ENCODE measurements at places on chromosomes 3 and 15.

DNA sequence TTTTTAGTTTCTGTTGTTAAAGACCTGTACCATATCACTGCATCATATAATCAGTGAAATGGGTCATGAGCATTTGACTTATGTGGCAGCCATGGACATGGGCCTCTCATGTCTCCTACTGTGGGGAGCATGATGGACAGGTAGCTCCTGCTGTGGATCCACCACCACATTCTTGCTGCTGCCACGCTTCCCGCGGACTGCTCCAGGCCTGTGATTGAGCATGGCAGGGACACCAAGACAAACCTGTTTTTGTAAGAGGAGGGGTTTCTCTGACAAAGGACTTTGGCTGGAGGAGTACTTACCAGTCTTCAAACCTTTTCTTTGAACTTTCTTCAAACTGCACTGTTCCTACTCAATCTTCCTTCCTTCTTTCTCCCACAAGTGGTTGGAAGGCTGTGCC is 17.9 kb upstream of the P2RY14 start:
- no peak for DNase-seq

GRCh38 chr3:121659586-121659985 is 1.1 kb downstream of the HCLS1 start:
- DNase-seq: no peak

GRCh38 chr3:67946436-67946835 is 292.0 kb upstream of the SUCLG2 start:
- no peak for DNase-seq

GRCh38 chr3:124877674-124878073 is 9.5 kb downstream of the ITGB5 start:
- no peak for DNase-seq

- no peak for DNase-seq
Measured at GRCh38 chr3:134155446-134155845, 95.2 kb downstream of the RYK start.

DNA sequence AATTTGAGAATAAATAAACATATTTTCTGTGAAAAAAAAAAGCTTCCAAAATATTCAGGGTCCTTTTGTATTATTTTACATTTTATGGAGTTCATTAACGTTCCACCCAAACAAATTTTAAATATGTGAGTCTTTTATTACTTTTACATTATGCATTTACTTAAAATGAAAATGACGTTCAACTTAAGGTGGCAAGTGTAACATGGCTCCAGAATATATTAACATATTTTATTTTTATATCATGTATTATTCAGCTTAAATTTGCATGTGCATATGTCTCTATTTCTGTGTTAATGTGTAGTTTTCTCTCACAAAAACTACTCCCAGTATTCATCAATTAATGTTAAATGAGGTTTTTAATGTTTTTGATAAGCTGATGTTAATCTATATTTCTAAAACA is 243.6 kb upstream of the CNTN3 start:
- no peak for DNase-seq

GRCh38 chr15:42069025-42069424 is 25.3 kb downstream of the PLA2G4D start:
- no peak for DNase-seq

- DNase-seq: no peak
Measured at GRCh38 chr15:66840615-66841390, 138.8 kb downstream of the SMAD6 start.

DNA sequence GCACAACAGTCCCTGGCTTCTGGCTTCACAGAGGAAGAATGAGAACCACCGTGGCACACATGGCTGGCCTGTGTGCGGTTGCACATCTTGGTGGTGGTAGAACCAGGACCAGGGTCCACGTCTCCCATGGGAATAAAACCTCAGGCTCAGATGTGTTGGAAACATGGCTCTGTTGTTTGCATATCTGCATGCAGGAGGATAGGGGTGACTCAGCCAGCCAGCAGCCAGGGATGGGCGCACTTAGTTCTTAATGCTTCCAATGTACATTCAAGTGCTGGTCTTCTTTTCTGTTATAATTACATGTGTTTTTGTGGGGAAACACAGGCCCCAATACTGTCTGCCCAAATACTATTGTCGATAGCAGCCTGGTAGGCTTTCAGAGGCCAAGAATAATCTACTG is 35.8 kb upstream of the BCL2L10 start:
- DNase-seq: no peak

DNA sequence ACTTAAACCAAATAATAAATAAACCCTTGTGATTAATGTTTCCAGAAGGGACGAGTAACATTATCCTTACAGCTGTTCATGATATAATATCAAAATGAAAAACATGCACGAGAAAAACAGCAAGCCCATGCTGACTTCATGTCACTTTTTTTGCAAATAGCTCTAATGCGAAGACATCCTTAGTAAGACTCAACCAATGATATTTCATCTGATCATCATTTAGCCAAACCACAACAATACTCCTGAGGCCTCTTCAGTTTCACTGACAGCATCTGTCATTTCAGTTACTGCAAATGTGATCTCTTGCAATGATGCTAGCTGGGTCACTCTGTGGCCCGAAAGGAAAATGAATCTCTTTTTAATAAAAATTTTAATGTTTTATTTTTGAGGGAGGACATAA is 74.0 kb downstream of the POLR2M start:
- no peak for DNase-seq

GRCh38 chr3:184222521-184222920 is 6.9 kb upstream of the VWA5B2 start:
- DNase-seq: no peak

- DNase-seq: no peak
Measured at GRCh38 chr3:43330981-43331380, 44.6 kb downstream of the SNRK start.

- DNase-seq: no peak
Measured at GRCh38 chr3:148459931-148460513, 237.7 kb upstream of the AGTR1 start.

- no peak for DNase-seq
Measured at GRCh38 chr15:27928386-27928785, 170.7 kb downstream of the OCA2 start.

DNA sequence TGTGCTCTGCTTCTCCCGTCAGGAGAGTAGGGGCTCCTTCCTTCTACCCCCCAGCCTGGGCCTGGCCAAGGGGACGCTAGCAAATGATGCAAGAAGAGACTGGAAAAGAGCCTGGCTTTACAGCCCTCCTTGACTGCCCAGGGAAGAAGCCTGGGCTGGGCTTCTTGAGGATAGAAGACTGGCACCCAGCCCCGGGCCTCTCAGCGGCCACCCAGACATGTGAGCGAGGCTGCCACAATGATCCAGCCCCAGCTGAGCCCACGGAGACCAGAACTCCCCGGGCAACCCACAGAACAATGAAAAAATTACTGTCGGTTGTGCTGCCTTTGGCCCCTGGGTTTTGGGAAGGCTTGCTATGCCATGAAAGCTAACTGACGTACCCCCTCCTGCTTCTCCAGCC is 100.6 kb upstream of the PRR20G start:
- DNase-seq: no peak

DNA sequence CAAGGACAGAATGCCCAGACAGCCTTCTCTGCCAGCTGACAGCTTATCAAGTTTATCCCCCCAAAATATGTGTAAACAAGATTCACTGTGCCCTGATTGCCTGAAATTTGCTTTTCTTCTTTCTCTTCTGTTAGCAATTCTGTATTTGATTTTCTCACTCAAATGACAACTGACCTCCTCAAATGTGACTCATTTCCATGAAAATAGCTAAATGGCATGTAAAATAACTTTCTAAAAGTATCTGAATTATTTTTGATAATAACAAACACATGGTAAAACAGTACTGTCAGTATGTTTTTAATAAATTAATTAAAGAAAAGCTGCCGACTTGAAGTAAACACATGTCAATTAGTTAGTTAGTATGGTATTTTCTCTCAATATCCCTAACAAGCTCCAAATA is 202.3 kb upstream of the STAC start:
- DNase-seq: no peak

DNA sequence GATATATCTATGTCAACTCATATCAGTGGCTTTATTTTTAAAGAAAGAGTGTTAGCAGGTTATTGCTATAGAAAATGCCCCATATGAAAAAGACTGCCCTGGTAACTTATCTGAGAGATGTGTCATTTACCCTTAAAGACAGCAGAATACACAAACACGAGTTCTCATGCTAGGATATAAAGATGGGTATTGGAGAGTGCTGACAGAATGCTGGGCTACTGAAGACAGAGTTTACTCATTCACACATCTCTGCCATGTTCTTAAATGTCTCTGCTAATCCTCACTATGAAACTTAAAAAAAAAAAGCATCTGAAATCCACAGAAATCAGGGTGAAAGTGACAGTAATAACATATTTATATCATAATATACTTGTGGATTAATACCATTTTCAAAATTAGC is 126.7 kb downstream of the FOXP1 start:
- no peak for DNase-seq

GRCh38 chr3:3799173-3800079 is at the start of gene LRRN1:
LRRN1 (plus strand) TSS chr3:3799431; CDS start chr3:3844642, 45,211 bp downstream.
- DNase-seq: no peak

- no peak for DNase-seq
Measured at GRCh38 chr3:78287085-78287484, 1247.2 kb downstream of the ROBO2 start.

GRCh38 chr3:165526367-165526766 is 310.9 kb downstream of the BCHE start:
- no peak for DNase-seq

DNA sequence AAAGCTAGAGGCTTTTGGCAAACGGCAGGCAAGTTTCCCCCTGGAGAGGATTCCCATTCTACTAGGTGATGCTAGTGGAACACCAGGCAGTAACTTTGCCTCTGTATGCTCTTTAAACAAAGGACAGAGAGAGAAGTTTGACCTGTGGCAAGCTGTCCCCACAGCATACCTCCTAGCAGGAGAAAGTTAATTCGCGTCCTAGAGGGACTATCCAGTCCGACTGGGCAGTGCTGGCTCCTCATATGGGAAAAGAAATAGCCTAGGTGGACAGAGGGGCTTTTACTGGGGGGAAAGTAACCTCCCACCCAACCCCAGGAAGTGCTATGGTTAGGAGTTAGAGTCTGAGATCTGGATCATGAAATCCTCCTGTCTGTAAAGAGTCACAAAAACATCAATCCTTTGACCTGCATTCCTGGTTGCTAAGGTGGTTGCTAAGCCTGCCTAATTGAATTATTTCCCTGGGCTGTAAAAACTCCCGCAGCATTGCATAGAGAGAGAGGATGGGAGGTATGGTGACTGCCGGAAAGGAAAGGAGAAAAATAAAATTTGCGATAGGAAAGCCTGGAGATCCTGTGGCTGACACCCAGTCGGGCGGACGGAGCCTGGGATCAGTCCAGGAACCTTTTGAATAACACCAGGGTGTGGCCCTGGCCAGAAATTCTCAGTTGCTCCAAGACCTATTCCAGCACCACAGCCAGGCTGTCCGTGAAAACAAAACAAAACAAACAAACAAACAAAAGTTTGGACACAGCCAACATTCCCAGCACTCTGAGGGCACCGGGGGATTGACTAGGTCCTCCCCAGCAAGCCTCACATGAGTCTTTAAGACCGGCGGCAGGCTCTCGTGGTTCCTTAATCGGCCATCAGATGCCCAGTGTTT is 67.7 kb upstream of the ATP11B start:
- no peak for DNase-seq

DNA sequence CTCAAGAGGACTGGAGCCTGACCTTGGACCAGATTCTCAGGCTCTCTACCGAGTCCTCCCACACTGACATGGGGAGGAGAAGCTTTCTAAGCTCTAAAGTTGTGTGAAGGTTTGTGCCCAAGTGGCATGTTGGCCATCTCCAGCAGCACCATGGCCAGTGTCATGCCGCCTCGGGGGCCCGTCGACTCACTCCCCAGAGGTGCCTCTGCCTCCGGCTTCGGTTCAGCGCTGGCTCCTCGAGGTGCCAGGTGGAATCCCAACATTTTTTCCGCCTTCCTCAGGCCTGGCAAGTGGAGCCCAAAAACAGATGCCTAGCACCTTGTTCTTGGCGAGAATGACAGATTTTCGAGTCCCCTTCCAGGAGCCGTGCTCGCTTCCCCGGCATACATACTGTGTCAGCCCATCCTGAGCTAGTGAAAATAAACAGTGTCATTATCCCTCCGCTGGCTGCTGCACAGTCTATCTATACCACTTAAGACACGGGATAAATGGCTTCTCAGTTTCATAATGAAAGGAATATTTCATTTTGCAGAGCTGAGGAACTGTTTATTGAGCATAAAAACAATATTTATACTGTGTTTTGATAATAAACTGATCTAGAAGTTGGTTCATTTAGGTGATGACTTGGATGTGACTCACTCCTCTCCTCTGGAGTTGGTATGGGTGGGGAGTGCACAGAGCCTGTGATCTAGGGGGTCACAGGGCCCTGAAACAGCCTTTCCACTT is 328.5 kb upstream of the TLE3 start:
- no peak for DNase-seq

GRCh38 chr15:44468709-44469385 is 41.4 kb downstream of the CTDSPL2 start:
- DNase-seq: peak; percentile 31

DNA sequence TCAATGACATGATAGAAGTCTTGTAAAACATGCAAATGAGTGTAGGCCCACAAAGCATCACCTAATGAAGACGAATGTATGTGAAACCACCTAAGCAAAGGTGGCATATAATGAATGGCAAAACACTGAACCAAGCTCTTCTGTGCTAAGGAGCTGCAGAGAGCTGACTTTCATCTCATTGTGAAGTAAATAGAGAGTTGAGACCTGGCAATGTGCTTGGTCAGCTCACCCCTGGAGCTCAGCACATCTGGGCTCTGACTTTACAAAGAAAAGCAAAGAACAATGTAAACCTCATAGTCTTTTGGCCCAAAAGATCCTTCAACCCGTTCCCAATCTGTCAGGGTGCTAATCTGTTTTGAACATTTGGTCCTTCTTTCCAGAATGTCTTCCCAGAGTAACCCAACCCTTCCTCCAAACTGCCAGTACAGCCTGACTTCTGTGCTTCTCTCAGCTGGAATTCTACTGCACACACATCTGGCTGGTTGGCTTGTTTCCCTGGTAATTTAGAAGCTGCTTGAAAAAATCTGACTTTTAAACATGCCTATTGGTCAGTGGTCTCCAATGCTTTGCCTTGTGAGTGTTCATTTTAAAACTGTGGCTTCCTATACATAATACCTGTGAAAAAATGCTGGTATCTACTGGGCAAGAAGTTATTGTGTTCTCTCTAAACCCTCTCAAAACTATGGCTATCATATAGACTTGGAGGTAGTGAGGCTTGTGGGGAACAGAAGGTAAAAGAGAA is 101.7 kb downstream of the CD200R1L start:
- DNase-seq: no peak

- DNase-seq: no peak
Measured at GRCh38 chr3:24683090-24683489, 188.4 kb upstream of the THRB start.

- no peak for DNase-seq
Measured at GRCh38 chr3:190301591-190301990, 20.7 kb downstream of the CLDN1 start.

Measured in skeletal muscle cell (primary cell).